Activated naive CD4-positive, alpha-beta T cell treated with anti-CD3 and anti-CD28 coated beads for 36 hours (primary cell): ENCODE measurements at places on chromosomes 6 and 20. TPM values are rescaled to one million over a fixed set of nuclear protein-coding genes. Genes with fewer than 3 reads are reported as not detected.

DNA sequence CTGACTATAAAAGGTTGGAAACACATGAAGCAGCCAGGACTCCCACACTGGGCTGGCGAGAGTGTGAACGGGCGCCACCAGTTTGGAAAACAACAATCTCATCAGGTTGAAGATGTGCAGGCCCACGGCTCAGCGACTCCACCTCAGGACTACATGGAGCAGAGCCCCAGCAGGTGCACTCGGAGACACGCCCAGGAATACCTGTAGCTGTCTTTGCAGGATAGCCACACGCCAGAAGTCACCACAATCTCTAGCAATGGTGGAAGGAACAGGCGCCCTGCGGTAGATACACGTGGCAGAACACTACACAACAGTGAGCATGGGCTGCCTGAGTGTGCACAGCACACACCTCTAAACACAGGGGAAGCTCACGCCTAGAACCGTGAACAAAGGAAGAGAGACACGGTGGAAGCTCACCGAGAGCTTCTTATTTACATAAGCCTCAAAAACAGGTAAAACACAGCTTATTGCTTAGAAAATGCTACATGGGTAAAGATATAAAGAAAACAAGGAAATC lies 28.7 kb upstream of the RPS6KA2 start:
- H3K36me3 ChIP-seq = no peaks in the 10 kb centered on the region

DNA sequence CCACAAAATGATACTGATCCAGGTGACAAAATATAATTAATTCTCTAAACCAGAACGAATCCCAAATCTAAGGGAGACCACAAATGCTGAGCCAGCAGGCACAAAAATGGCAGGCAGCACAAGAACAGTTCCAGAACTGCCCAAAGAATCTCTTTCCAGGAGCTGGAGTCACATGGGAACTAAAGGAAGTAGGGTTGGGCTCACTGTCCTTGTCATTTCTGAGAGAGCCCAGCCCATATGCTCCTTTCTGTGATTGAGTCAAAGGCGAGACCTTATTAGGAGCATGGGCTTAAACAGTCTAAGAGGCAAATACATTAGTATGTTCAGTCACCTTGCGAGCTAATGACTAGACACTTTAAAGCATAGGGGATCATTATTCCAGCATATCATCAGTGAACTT lies 327.6 kb upstream of the ARID1B start:
- no peak overlapping the region for H3K27ac ChIP-seq
- H3K27me3 ChIP-seq = no peaks in the 10 kb centered on the region
- no peaks in the 10 kb centered on the region for H3K36me3 ChIP-seq
- no peak for DNase-seq

GRCh38 chr6:28897369-28897745 lies 26.4 kb downstream of the TRIM27 start:
- peaks cover 6% of the 10 kb centered on the region for H3K4me1 ChIP-seq
- no peak overlapping the region for H3K27ac ChIP-seq

Gene KIF16B
- 5.6 TPM for total RNA-seq

Gene CST9
- total RNA-seq = not detected

DNA sequence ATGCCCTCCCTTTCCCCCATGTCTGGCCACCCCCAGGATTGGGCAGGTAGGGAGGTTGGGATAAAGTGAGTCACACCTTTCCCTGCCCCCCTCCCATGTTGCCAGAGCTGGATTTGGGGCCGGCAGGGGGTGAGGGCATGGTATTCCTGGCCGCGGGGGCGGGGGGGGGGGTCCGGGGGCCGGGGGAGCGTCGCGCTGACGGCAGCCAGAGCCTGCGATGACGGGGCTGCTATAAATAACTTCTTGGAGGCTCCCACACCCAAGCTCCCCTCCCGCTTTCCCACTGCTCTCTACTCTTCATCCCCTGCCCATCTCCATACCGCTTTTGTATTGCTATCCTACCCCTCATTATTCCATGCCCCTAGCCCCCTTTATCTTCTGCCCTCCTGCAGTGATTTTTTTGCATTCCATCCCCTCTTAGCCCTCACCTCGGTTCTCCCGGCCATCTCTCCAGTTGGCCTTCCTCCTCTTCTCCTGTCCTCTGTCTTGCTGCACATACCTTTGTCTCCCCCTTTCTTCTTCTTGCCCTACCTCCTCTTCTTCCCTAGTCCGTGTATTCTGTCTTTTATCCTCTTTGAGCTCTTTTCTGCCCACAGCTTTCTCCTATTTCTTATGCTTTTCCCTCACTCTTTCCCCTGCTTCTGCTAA lies 13.8 kb downstream of the SYNGAP1 start:
- peaks cover 44% of the 10 kb centered on the region for H3K4me1 ChIP-seq
- no peaks in the 10 kb centered on the region for H3K27me3 ChIP-seq
- H3K4me3 ChIP-seq = no peak overlapping the region
- peaks cover 21% of the 10 kb centered on the region for H3K36me3 ChIP-seq
- H3K27ac ChIP-seq = no peak overlapping the region
- no peak for DNase-seq

Gene ARFGEF3
- total RNA-seq = 0.72 TPM
